Activated CD4-positive, alpha-beta T cell treated with anti-CD3 and anti-CD28 coated beads, Interleukin-2, Interleukin-4, amounts not matched to agents 100 ng/mL and 50 ng/mL, durations not matched to agents 16 hours and 8 hours (primary cell): ENCODE measurements at places on chromosomes 16 and 17.

- DNase-seq: no peak
These were observed 20.3 kb downstream of the ALOX15B start for GRCh38 chr17:8059131-8059530.

DNA sequence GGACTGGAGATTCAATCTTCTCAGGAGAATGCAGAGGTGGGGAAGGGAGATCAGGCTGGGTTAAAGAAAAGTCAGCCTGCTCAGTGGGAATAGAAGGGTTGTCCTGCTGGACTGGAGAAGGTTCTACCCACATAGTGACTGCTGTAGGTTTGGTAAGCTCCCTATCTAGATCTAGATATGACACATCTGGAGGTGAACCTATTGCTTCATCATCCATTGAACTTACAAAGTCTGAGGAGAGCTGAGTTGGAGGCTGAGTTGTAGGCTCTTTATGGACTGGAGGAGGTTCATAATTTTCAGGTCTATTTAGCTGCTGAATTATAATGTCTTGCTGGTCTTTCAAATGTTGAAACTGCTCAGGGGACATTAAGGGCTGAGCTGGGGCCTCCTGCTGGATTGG is 46.0 kb upstream of the NF1 start:
- no peak for DNase-seq

GRCh38 chr17:61157246-61157886 is 242.3 kb upstream of the TBX2 start:
- no peak for DNase-seq

DNA sequence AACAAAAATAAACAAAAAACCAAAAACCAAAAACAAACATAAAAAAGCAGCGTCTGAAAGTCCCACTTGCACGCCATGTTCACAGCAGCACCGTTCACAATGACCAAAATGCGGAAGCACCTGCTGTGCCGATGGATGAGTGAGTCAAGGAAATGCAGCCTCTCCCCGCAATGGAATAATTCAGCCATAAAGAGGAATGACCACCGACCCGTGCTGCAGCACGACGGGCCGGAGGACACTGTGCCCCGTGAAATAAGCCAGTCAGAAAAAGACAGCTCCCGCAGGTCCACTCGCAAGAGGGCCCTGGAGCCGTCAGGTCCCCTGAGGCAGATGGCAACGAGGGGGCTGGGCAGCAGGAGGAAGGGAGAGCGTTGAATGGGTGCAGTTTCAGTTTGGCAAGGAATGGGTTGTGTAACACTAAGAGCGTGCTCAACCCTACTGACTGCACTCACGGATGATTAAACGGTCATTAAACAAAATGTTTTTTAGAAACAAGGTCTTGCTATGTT is 5.1 kb downstream of the CLCN7 start:
- DNase-seq: no peak

GRCh38 chr16:66621973-66622372 is 17.5 kb downstream of the CMTM3 start:
- DNase-seq: no peak

DNA sequence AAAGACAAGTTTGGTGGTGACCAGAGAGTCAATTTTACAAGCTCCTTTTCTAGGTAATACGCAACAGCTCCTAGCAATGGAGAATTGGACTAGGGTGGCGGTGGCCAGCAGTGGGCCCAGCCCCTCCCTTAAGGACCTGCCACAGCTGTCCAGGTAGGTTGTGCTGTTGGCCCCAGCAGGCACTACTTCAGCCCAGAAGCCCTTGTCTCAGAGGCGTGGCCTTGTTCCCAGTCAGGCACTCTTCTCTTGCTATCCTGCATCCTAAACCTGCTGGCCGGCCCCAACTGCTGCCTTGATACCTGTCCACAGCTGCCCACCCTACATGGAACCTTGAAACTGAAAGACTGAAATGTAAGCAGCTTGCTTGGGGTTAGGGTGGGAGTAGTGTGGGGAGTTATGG is 989 bp upstream of the GALK1 start:
- no peak for DNase-seq

DNA sequence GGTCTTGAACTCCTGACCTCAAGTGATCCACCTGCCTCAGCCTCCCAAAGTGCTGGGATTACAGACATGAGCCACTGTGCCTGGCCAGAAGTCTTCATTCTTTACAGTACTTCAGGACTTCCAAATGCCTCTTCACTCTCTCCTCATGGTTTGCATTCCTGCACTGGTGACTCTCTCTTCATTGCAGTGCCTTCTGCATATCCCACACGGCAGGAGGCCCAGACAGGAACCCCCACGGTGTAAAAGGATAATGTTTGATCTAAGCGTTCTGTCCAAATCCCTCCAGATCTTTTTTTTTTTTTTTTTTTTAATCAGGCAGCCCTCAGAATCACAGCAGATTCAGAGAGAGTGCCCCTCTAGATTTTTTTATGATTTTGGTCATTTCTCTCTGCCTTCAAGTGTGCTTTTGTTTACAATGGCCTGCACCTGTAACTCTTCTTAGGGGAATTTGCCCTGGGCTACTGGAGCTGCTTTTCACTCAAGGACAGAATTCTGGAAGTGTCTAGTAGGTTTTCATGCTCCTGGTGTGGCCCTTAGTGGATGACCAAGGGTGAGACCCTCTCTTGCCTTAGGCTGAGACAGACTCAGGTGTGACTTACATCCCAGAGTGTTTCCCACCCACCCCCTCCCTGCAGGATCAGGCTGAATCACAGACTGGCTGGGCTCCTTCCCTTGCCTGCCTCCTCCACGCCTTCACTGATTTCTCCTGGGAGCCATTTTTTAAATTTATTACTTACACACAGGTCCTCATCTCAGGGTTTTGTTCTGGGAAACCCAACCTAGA is 19.8 kb upstream of the NF1 start:
- DNase-seq: no peak
